ENCODE measurements at places on chromosomes 12 and 14.

DNA sequence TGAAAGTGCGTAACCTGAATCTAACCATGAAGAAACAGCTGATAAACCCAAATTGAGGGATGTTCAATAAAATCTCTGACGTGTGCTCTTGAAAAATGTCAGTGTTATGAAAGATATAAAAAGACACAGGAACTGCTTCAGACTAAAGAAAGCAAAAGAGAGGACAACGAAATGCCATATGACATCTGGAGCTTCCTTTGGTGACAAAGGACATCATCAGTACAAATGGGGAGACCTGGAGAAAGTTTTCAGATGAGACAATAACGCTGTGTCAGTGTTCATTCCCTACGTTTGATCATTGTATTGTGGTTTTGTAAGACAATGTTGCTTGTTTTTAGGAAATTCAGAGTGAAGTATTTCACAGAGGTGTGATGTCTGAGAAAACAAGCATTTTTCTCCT lies 125.9 kb upstream of the MAP1LC3B2 start:
- no peak for DNase-seq

DNA sequence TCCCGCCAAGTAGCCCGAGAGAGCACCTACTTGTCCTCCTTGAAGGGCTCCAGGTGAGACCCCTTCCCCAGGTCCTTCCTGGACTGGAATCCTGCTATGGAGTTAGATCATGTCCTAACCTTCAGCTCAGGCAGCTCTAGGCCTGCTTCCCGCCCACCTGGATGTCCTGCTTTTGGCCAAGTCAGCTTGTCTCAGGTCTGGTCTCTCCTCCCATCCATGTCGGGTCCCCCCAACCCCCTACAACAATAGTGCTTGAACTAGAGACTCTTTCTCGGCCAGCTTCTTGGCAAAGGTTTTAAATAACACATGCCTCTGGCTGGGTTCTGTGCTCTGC lies 3.6 kb downstream of the NAB2 start:
- no peak for DNase-seq

DNA sequence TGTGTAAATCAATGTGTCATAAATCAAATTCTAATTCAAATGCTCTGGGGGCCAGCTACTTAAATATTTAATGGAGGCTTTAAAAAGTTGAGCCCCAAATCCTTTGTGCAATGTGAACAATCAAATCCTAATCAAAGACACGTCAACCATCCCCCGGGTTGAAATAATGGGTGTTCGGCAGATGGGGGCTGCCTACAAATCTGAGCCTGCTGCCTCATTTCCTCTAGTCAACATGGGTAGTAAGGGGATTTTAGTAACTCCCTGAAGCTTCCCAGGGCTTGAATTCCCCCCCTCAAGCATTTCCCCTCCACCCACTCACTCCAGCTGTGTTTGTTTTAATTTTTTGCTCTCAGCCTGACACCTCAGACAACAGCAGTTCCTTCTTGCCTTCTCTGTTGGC lies 37.8 kb downstream of the SRRM4 start:
- DNase-seq: peak; percentile 39

GRCh38 chr12:3717283-3717898 lies 35.5 kb downstream of the CRACR2A start:
- no peak for DNase-seq

- no peak for DNase-seq
Measured at GRCh38 chr12:66024949-66025348, 105.6 kb downstream of the LLPH start.

DNA sequence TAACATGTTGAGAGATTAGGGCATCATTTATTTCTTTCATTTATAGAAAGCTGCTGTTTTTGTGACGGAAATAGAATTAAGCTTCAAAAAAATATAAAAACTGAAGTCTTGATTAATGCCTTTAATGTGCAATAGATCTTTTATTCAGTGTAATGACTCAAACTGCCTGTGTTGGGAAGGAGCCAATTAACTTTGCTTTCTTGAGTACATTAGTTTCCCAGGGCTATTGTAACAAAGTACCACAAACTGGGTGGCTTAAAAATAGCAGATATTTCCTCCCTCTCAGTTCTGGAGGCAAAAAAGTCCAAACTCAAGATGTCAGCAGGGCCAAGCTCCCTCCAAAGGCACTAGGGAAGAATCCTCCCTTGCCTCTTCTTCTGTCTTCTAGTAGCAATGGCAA lies 36.6 kb downstream of the EID3 start:
- DNase-seq: no peak

GRCh38 chr14:22552001-22552826 lies 36.8 kb downstream of the DAD1 start:
- no peak for DNase-seq

- DNase-seq: no peak
Measured at GRCh38 chr12:2772370-2772769, 22.4 kb upstream of the FKBP4 start.

- no peak for DNase-seq
Measured at GRCh38 chr14:92461891-92462290, 51.7 kb upstream of the RIN3 start.

- no peak for DNase-seq
Measured at GRCh38 chr12:94615260-94616181, 34.8 kb downstream of the TMCC3 start.

- no peak for DNase-seq
Measured at GRCh38 chr14:105315941-105316576, 1.5 kb downstream of the PACS2 start.

DNA sequence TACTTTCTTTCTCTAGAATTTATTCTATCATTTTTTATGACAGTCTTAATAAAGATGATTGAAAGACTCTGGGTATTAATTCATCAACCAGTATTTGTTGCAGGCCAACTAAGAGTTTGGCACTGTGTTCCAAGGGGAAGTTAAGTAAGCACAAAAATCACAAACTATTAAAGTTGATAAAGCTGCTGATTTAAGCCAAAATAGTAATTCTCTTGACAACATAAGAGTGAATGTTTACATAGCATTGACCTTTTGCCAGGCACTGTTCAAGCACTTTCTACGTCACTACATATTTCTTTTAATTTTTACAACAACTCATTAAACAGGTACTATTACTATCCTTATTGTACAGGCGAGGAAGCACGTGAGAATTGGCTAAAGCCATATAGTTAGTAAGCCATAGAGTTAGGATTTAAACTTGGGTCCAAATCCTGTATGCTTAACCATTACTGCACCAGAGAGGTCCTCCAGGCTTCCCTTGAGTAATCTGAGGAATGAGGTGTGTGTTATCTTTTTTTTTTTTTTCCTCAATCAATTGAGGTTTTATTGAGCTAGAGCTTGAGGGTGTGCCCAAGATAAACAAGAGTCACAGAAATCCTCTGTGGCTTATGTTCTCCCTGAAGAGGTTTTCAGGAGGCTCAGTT lies 1009.6 kb downstream of the DIO2 start:
- DNase-seq: no peak

DNA sequence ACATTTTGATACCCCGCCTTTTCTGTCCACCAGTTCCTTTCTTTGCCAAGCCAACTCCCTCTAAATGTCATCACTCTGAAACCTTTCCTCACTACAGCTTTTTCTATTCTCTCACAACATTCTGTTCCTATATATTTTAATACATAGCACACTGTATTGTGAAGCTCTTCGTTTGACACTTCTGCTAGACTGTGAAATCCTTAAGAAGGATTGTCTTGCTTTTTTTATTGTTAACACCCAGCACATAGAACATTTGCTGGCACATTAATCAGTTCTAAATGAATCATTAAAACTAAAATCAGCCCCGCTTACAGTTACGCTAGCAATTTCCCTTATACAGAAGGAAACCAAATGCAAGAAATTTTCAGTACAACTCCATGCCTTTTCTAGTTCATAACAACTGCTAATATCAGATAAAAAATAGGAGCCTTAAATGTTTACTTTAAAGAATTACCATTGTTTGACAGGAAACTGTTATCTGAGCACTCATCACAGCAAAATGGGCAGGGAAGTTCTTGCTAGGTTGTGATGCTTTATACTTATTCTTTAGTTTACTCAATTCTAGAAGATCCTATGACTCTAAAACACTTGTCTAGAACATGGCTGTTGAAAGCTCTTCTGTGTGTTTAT lies 93.5 kb downstream of the PPP1R12A start:
- no peak for DNase-seq

GRCh38 chr14:103216399-103216798 lies 93.1 kb downstream of the TNFAIP2 start:
- DNase-seq: no peak

GRCh38 chr14:55698051-55698450 lies 118.0 kb downstream of the KTN1 start:
- DNase-seq: no peak

DNA sequence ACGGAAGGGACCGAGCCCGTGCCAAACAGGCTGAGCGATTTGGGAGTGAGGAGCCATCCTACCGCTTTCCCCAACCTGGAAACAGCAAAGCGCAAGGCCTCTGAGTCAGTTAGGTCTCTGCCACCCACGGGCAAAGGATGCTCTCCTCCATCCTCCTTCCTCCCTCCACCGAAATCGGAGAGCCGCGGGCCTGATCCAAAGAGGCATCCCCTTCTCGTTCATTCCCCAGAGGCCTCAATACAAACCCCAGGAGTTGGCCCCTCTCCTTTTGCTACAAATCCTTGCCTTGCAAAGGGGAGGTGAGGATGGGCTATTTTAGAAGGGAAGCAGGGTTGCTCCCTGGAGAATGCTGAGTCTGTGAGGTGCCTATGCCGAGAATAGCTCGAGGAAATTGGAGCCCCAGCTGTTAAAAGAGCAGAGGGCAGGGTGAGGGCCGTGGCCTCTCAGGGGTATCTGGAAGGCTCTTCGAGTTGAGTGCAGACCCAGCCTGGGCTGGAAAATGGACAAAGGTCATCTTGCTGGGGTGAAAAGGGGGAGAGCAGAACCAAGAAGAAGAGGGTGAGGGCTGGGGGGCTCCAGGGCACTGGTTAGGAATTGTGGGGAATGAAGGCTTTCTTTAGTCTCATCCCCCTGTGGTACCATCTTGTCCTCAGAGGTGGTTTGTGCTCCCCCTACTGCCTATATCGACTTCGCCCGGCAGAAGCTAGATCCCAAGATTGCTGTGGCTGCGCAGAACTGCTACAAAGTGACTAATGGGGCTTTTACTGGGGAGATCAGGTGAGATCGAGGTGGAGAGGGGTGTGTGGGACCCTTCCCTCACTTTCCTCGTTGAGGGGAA lies 1.1 kb downstream of the TPI1 start:
- no peak for DNase-seq

DNA sequence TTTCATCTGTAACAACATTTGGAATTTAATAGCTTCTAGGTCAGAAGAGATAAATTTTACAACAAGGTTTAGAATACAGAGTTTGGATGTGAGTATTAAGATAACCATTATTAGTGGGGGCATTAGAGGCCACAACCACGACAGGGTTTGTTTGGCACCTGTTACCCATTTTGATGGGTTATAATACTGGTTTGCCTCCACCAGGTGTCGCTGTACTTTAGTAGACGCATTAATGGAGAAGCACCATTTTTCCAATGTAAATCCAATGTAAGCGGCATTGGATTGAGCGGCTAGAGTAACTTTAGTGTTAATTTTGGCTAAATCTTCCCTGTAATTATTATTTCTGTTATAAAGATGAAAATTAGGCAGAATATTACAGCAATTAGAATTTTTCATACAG lies 136.2 kb downstream of the SLCO1B3 start:
- no peak for DNase-seq

GRCh38 chr12:131076296-131076695 lies 122.6 kb downstream of the ADGRD1 start:
- DNase-seq: no peak

DNA sequence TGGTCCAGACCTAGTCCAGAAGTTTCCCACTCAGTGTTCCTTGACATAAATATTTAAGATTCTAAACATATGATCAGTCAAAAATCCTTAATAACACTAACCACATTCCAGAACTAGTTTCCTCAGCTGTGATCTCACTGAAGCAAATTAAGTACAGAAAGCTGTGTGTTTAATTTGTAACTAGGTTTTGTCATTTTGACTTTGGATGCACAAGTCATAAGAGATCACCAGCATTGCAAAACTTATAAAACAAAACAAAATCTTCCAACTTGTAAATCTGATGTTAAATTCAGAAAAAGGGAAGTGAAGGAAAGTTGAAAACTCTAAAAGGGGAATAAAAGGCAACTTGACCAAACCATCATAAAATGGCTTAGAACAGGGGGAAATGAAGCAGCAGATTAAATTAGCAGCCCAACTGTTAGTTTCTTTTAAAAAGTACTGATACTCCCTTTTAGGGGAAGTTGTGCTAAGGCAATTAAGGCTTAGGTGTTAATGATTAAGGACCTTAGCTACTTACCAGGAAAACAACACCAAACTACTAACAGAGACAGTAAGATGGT lies 56.6 kb downstream of the SH2B3 start:
- no peak for DNase-seq

GRCh38 chr14:92737206-92737605 lies 11.2 kb downstream of the LGMN start:
- no peak for DNase-seq

DNA sequence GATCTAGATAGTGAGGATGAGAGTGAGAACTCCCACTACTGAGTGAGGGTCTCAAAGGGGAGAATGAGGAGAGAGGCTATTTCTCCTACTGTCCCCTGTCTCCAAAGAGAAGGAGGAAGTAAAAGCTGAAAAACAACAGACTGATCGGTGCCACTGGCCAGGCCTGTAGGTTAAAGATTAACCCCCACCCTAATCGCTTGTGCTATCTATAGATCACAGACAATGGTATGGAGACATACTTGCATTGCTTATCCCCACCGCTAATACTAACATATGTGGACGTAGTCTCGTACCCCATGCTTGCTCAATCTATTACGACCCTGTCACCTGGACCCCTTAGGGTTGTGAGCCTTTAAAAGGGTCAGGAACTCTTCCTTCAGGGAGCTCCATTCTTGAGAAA lies 777.9 kb upstream of the TMEM132C start:
- no peak for DNase-seq

DNA sequence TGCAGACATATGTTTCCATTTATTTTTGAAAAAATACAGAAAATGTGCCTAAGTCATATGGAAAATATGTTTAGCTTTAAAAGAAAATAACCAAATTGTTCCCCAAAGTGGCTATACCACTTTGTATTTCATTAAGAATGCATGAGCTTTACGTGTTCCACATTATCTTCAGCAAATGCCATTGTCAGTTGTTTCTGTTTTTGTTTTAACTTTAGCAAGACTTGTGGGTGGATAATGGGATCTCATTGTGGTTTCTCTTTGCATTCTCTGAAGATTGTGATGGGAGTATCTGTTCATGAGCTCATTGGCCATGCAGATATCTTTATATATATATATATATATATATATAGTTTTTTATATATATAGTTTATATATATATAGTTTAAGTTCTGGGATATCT lies 181.5 kb downstream of the CCER1 start:
- DNase-seq: no peak

- peak; percentile 63 for DNase-seq
Measured at GRCh38 chr12:30930238-30930637, 3.7 kb downstream of the TSPAN11 start.

DNA sequence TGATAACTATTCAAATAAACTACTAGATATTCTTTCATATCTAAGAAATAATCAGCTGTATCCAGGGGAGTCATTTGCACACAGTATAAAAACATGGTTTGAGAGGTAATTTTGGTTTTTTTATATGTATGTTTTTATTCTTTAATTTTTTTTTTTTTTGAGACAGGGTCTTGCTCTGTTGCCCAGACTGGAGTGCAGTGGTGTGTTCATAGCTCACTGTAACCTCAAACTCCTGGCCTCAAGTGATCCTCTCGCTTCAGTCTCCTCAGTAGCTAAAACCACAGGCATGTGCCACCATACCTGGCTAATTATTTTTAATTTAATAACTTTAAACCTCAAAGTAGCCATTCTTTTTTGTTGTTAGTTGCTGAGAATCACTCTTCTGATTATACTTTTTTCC lies 1.8 kb downstream of the PRORP start:
- DNase-seq: no peak

All from SHP77 (cell line).